ENCODE measurements at places on chromosomes 7 and 10.

DNA sequence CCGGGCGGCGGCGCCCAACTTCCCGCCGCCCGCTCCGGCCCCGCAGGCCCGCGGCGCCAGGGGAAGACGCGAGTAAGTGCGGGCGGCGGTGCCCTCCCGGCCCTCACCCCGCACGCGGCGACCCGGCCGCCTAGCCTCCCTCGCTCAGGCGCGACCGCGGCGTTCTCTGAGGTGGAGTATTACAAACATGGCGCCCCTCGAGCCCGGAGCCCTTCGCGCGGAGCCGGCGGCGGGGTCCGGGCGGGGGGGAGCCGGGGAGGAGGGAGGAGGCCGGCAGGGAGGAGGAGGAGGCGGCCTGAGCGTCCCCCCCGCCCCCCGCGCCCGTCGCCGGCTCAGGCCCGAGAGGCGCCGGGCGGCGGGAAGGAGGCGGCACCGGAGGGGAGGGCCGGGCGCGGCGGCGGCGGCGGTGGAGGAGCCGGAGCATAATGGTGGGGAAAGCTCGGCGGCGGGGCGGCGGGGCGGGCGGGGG, at the start of gene ZMYND11:
ZMYND11 (plus strand) TSS at position 324 of the 469 bp plus-strand sequence. CDS start 44,558 bp downstream, outside the sequence.
- peak; percentile 85 for DNase-seq

DNA sequence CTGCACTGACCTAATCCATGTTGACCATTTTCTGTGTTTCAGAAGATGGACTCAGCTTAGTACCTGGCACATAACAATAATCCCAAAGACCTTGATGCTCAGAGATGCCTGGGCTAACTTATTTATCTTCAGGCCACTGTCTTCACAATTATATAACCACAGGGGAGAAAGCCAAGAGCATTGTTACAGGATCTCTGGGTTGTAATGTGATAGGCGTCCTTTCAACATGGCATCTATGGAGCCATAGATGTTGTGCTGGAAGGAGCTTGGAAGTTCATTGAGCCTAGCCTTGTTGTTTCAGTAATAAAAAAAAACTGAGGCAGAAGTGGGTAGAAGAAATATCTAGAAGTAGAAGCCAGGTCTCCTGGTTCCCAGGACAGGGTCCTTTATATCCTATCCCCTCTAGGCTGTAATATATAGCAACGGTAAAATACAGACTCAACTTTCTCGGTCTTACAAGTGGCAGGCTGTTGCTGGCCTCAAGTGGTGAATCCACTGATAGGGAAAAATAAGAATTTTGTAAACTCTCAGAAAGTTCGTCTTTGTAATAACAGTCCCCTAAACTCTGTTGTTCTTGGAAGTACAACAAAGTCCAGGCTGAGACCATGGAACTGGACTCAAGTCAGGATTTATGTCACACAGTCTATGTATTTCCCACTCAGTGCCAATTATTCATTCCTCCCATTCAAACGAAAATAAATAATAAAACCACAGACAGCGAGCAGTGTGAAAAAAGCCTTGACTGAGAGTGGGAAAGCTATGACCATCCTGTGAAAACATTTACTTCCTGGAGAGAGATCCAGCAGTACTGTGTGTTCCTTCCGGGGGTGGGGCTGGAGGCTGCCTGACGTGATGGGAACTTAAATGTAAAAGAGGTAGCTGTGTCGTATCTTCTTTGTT, 277.6 kb downstream of the REEP3 start:
- DNase-seq = no peak

GRCh38 chr7:908159-908581, 31.8 kb downstream of the GET4 start:
- no peak for DNase-seq

DNA sequence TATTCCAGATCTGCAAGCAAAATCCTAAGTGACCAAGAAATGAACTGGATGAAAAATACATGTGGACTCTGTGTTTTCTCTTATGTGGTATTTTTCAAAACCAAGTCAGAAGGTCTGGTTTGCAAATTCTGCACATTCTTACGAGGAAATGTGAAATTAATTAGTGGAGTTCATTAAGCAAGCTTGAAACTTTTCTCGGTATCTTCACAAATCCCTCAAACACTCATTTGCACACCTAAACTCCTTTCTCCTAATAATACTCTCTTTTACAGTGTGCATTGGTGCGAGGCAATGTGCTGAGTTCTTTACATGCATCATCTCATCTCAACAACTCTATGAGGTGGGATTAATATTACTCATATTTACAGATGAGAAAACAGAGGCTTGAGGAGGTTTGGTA, 82.1 kb downstream of the MTERF1 start:
- no peak for DNase-seq

- DNase-seq = no peak
Observed at GRCh38 chr10:102538811-102539210, 35.0 kb downstream of the SUFU start.
